ENCODE measurements at places on chromosomes 3 and 15.

- DNase-seq, result no peak
These were observed 102.8 kb downstream of the SNRPN start for GRCh38 chr15:25057574-25057973.

GRCh38 chr3:2802429-2802828 is 307.7 kb downstream of the IL5RA start:
- DNase-seq, result no peak

- no peak for DNase-seq
These were observed 143.3 kb downstream of the TCF12 start for GRCh38 chr15:57061696-57062095.

DNA sequence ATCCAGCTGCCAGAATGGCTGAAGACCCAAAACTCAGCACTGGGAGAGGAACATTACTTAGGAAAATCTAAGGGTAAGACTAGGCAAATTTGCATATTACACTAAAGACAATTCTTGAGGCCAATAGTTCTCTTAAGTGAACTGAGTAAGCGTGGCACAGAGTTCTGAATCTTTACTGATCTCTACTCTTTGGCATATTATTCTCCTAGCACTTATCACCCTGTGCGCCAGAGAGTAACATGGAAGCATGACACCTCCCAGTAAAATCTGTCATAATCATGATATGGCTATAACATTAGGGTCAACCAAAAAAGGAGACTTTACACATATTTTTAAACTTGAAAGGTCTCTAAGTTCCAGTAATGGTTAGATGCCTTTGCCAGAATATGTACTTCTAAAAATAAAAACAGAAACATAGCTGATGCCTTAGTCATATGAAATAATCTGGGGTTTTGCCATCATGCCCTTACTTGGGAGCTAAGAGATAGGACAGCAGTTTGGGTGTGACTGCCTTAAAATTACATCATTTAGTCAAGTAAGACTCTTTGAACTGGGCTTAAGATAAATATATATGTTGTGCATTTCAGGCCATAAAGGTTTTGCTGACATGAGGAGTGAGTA is 290.5 kb downstream of the PLCL2 start:
- no peak for DNase-seq

- peak; percentile 78 for DNase-seq
These were observed 10.0 kb downstream of the GNAI2 start for GRCh38 chr3:50245831-50246516.

- no peak for DNase-seq
These were observed 31.9 kb upstream of the ACVR2B start for GRCh38 chr3:38421679-38422336.

- no peak for DNase-seq
These were observed 15.7 kb downstream of the RFT1 start for GRCh38 chr3:53114412-53115074.

DNA sequence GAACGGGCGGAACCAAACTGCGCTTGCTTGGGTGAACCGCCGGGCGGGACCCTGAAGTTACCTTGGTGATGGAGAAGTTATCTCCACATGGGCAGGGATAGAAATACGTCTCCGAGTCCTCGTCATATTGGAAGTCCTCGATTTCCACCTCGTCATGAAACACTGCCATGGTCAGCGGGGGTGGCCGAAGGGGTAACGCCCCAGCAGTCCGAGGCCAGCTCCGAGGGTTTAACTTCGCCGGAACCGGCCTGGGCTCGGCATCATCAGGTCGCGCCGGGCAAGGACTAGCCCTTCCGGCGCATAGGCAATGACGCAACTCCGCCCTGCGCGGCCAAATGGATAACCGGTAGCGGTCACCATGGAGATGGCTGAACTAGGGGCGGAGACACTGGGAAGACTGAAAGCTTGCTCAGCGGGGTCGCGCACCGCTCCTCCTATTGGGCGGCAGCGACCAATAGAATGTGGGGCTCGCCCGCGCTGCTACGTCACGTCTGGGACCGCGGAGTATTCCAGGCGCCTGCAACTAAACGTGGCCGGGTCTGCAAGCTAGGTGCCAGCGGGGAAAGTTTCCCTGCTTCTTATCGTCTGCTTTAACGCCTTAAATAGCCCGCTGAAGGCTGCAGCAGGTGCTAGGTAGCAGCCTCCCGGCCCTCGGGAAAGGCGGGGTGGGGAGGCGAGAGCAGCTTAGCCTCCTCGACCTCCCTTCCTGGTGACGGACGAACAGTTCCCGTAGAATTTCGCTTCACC is at the start of the genes DPH3 and OXNAD1:
TSS of gene DPH3 (minus strand) at position 236 of the 747 bp plus-strand sequence. CDS start at position 169, 67 bp downstream.
TSS of gene OXNAD1 (plus strand) at position 505 of the 747 bp plus-strand sequence. CDS start 5,741 bp downstream, outside the sequence.
- DNase-seq, result peak; percentile 97

- DNase-seq, result no peak
These were observed 231.4 kb downstream of the OPA1 start for GRCh38 chr3:193824365-193824764.

DNA sequence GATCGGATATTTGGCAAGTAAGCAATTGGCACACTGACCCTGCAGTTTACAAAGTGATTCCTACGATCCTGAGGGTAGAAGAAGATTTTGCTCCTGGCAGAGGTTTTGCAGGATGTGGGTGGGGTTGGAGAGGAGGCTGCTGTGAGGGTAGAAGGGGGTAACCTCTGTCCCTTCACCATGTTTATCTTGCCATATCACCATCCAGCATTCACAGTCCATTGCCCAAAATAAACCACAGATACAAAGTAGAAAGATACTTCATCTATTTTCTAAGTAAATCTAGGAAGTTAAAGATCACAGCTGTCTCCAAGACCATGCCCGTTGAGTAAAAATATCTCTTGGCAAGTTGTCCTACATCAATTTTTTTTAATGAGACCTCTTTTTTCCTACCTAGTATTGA is 51.6 kb downstream of the LIPC start:
- DNase-seq, result no peak

GRCh38 chr15:100471933-100472332 is 56.8 kb downstream of the CERS3 start:
- DNase-seq, result no peak

- no peak for DNase-seq
These were observed 4.1 kb downstream of the CD80 start for GRCh38 chr3:119555309-119555735.

DNA sequence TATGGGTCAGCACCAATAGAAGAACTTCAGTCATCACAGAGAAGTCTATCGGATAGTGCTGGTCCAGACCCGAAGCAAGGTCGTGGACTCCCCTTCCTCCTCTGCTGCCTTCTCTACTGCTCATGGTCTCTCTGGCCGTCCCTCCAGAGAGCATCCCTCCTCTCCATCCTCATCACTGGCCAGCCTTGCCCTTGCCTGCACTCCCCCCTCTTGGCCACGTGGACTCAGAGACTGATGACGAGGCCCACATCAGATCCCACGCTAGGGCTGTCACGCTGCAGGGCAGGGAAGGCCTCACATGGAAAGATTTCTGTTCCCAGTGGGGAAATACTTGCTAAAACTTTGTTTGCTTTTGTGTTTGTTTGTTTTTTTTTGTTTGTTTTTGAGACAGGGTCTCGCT is 35.3 kb downstream of the IGDCC3 start:
- no peak for DNase-seq

GRCh38 chr3:147336543-147337278 is 69.6 kb downstream of the ZIC4 start:
- DNase-seq, result no peak

DNA sequence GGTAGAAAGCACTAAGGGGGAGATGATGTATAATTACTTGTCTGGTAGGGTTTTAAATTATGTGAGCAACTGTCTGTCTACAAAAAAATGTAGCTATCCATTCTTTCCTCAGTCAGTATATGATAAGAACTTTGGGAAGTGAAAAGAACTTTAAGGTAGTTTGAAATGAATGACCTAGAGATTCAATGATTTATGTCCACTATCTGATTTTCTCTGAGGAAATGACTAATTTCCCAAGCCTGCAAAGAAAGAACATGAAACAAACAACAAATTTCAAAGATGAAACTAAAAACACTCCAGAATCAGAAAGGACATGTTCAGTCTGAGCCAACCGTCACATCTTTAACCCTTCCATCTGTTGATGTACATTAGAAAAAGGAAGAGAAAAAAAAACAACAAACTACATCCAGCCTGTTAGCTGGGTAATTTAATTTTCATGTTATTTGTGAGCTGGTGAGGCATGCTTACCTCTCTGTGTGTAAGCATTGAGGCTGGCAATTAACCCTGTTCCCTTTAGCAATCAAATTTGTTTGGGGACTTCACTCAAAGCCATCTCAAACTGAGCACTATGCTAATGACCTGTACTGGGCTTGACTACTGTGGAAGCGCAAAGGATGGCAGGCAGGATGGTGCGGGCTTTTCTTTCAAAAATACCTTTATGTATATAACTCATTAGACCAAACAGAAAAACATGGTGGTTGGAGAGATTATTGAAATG is 220.1 kb downstream of the TUSC7 start:
- no peak for DNase-seq

- no peak for DNase-seq
These were observed 22.4 kb downstream of the TJP1 start for GRCh38 chr15:29799859-29800258.

DNA sequence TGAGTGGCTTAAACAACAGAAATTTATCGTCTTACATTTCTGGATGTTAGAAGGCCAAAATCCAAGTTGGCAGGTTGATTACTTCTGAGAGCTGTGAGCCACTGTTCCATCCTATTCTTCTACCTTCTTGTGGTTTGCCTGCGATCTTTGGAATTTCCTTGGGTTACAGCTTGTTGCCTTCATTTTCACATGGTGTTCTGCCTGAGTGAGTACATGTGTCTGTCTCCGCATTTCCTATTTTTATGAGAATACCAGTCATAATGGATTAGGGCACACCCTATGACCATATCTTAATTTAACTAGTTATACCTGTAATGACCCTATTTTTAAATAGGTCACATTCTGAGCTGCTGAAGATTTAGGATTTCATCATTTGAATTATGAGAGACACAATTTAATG is 294.3 kb downstream of the CNTN4 start:
- DNase-seq, result no peak

DNA sequence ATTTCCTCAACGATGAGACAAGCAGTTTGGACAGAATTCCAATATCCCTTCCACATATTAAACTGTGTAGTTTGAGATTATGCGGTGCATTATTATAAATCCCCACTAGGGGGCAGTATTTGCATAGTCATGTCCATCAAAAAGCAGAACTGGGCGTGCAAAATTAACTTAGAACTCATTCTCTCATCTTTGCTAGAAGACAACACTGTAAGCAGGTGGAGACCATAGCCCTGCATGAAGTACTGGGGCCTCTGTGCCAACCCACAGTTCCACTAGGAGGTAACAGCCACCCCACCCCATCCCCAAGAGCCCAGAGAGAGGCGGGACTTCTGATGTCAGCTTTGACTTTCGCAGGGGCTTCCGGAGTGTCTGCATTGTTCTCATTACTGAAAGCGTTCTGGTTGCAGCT is 106.6 kb upstream of the TMC3 start:
- DNase-seq, result peak; percentile 61

GRCh38 chr15:85752124-85752475 is 42.6 kb downstream of the KLHL25 start:
- DNase-seq, result no peak

DNA sequence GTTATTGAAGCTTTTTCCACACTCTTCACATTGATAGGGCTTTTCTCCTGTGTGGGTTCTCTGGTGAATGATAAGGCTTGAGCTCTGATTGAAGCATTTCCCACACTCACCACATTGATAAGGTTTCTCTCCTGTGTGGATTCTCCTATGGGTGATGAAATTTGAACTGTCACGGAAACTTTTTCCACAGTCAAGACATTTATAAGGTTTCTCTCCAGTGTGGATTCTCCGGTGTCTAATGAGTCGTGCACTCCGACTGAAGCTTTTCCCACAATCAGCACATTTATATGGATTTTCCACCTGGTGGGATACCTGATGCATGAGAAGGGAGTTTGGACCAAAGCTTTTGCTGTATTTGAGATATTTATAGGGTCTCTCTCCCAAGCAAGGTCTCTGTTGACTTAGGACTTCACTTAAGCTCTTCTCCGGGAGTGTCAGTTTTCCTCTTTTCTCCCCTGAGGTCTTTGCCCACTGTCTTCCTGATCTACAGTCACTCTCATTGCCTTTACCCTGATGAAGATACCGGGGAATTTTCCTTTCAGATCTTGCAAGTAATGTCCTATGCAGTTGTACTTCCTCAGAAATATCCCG is 9.4 kb downstream of the ZSCAN29 start:
- no peak for DNase-seq

GRCh38 chr3:72652395-72652794 is 195.8 kb downstream of the SHQ1 start:
- DNase-seq, result no peak

DNA sequence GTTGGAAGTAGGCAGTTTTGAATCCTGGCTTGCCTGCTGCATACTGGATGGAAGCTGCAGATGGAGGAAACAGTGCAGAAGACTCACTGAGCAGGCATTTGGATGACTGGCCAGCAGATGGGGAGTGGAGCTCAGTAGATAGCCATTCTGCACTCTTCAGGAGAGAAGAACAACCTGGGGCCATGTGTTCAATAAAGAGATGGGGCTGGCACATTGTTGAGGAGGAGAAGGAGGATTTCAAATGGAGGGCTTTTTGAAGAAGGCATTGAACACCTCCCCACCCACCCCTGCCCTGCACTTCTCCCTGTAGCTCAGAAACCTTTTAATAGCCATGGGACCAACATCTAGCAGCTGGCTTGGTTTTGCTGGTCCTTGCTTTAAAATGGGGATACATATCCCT is 109.8 kb downstream of the CACNA1D start:
- DNase-seq, result no peak

GRCh38 chr15:56586206-56586605 is 121.3 kb upstream of the MNS1 start:
- DNase-seq, result no peak

DNA sequence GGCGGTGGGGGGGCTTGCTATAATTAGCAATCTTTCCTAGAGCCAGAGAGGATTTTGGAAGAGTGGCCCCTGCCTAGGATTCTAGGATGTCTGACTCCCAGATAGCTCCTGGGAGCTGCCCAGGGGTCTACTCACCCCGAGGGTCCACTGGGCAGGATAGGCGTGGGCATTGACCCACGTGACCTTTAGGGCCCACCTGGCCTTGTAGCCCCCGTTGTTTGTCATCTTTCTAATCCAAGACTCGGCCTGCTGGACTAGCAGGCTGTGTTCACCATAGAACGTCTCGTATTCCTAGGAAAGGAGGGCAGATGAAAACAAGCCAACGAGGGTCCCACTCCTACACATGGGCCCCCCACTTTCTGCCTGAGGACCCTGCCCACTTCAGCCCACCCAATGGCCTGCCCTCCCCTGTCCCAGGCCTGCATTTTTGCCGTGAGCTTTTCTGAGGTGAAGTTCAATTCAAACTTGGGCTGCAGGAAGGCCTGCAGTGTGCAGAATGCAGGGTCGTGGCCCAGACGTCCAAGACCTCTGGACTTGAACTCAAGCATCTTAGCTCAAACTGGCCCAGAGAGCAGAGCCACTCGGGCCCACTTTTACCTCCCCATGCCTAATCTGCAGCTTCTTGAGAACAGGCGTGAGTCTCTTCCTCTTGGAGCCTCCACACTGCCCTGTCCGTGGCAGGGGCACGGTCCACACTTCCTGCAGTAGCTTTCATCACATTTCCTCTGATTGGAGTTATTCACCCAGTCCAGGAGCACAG is 41.5 kb downstream of the MUC4 start:
- DNase-seq, result no peak

DNA sequence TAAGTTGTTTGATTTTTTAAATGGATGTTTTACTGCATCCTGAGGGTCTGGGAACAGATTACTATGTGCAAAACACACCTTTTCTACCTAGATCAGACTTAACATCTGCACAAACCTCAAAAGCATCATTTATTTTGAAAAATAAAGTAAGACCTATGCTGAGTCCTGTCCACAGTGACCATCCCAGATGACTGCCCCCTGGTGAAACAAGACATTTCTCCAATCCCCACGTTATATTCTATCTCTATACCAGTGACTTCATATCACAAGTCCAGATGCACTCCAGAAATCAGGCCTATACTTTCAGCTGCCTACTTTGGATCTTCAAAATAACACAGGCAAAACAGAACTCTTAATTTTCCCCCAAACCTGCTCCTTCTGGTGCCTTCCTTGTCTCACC is 143.2 kb downstream of the P2RY1 start:
- DNase-seq, result no peak
